Endothelial cell of umbilical vein (primary cell): ENCODE measurements at places on chromosomes 2 and 18. TPM values are rescaled to one million over a fixed set of nuclear protein-coding genes. Genes with fewer than 3 reads are reported as not detected.

DNA sequence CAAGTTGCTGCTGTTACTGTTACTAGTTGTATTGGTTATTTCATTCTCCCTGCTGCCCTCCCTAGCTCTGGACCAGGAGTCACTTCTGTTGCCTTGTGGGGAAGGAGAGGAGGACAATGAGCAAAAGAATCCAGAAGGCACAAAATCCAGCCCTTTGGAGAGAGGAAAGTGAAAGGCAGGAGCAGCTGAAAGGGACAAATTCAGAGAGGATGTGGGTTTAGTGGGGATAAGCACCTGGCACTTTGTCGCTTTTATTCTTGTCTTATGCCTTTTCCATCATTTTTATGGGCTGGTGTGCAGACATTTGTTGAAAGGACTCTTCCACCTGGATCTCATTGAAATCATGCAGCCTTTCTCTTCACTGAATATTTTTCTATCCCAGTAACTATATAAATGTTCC is 24.3 kb upstream of the LTBP1 start:
- H3K27me3 ChIP-seq = peaks cover 13% of the 10 kb centered on the region
- H3K27ac ChIP-seq = no peak overlapping the region
- no peak overlapping the region for H3K4me3 ChIP-seq
- H3K36me3 ChIP-seq = no peaks in the 10 kb centered on the region
- DNase-seq = no peak
- H3K4me1 ChIP-seq = peaks cover 2% of the 10 kb centered on the region

The TUBA3E gene
- total RNA-seq = not detected in 2 replicates

DNA sequence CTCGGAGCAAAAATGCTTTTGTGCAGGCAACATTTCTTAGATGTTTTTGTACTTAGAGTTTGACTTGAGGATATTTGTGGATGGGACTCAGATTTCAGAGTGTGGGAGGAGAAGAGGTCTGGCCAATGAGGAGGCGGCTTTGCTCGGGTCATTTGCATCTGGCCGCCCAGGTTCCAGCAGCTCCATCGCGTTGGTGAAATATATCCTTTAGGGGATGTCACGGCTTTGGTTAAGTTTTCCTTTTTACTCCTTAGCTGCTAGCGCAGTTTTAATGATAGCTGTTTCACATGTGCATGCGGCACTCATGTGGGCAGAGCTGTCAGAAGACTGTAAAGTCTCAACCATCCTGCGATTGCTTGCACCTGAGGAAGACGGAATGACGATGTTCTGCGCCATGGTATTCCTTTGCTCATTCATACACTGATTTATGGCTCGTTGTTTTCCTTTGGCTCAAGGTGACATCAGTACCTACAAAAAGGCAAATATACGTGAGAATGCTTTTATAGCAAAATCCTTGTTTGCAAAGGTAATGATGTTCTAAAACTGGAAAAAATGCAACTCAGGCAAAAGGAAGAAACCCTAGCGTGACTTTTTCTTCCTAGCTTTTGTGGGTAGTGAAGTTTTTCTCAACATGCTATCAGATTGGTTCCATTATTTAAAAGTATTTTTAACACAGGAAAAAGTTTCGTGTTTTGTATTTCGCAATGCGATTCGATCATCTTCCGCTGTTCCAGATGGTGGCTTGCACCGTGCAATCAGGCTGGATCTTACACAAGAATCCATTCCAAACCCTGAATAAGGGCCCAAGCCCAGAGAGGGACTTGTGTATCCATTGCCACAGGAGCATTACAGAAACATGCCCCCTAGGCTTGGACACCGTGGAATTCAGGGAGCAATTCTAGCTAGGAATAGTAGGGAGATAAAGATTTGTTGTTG is 70.5 kb upstream of the ZNF516 start:
- no peaks in the 10 kb centered on the region for H3K4me1 ChIP-seq
- DNase-seq = peak; percentile 49
- no peaks in the 10 kb centered on the region for H3K27me3 ChIP-seq
- no peak overlapping the region for H3K27ac ChIP-seq
- H3K4me3 ChIP-seq = no peak overlapping the region

DNA sequence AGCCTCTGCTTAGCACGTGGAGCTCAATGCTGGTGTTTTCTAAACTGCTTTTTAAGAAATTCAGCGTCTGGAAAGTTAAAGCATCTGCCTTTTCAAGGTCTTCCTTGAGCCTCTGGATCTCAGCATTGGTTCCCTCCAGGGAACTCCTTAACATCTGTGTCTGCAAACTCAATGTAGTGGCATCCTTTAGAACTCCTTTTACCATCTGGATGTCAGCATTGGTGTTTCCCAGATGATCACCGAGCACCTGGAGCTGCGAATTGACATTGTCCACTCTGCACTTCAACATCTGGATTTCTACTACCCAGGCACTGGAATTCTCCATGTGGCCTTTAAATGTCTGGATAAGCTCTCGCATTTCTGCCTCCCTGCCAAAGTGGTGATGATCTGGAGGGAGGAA is 3.7 kb downstream of the CLEC4F start:
- H3K4me1 ChIP-seq = no peaks in the 10 kb centered on the region
- no peak overlapping the region for H3K4me3 ChIP-seq
- no peak for DNase-seq

The RPRM gene
- total RNA-seq = not detected in 2 replicates

The SRBD1 gene
- 12.5 and 12.9 TPM in 2 replicates for total RNA-seq

GRCh38 chr2:161400076-161400475 is 16.0 kb upstream of the TBR1 start:
- H3K27me3 ChIP-seq = no peaks in the 10 kb centered on the region
- H3K36me3 ChIP-seq = peaks cover 12% of the 10 kb centered on the region
- H3K4me3 ChIP-seq = no peak overlapping the region
- H3K27ac ChIP-seq = no peak overlapping the region
- no peak for DNase-seq

The SH2D6 gene
- 0.39 and 0.53 TPM in 2 replicates for total RNA-seq

DNA sequence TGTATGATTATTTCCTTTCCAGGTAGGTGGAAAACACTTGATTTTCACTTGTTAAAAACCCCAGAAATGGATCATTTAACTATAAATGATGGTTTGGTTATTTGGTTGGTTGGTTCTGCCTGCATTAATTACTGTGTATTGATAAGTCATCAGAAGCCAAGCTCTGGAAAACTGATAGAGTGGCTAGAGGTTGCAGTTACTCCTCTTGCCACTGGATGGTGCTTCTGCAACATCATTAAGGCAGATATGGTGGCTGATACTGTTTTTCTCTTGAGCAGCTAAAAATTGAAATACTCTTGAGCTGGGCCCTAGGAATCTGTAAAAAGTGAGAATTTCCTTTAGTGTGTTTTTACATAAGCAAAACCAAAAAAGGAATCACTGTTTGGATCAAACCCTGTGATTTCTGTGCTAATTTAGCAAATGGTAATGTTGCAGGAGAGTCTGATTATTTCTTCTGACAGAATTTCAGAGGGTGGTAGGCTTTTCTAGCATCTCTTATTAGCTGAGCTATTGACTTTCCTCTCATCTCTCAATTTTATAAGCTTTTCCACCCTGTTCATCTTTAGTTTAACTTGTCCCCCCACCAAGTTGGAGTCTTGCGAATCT is 54.3 kb downstream of the RAB10 start:
- no peaks in the 10 kb centered on the region for H3K36me3 ChIP-seq
- peak; percentile 37 for DNase-seq
- no peaks in the 10 kb centered on the region for H3K27me3 ChIP-seq
- no peak overlapping the region for H3K27ac ChIP-seq
- H3K4me1 ChIP-seq = no peaks in the 10 kb centered on the region

DNA sequence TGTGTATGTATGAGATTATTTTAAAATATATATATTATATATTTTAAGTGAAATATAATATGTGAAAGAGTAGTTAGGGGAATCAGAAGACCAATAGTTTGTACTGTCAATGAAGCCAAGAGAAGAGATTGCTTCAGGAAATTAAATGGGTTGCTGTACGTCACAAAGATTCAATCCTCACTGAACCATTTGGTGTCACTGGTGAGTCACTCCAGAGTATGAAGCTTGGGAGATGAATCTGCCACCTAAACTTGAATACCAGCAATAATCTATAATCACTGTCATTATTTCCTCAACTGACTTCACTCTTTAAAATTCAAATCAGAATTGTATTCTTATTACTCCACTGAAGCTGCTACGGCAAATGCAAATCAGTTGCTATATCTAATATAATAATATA is 41.9 kb upstream of the SCN9A start:
- peak; percentile 42 for DNase-seq
- no peak overlapping the region for H3K4me3 ChIP-seq
- no peaks in the 10 kb centered on the region for H3K27me3 ChIP-seq

The NT5C1B gene
- not detected in 2 replicates for total RNA-seq

DNA sequence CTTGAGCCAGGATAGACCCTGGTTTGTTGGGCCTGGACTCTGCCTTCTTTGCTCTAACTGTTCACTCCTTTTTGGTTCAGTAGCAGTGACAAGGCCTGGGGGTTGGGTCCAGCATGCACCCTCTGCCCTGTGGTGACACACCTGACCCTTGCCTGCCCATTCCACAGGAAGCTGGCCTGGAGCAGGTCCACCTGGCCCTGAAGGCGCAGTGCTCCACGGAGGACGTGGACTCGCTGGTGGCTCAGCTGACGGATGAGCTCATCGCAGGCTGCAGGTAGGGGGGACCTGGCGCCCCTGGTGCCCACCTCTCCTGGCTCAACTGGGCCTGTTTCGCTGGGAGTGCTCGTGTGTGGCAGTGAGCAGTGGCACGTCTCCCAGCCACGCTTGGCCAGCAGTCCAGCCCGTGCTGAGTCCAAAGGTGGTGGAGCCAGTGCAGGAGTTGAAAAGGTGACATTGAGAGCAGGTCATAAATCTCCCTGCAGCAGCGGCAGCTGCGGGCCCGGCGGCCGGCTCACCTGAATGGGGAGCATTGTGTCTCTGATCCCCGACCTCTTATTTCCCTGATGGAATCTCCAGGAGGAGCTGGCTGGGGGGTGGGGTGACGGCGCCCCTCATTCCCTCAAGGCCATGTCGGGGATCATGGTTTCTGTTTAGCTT is 102.6 kb downstream of the DYSF start:
- DNase-seq = no peak
- peaks cover 41% of the 10 kb centered on the region for H3K36me3 ChIP-seq

GRCh38 chr2:42041377-42042127 is 6.3 kb upstream of the PKDCC start:
- no peak overlapping the region for H3K4me3 ChIP-seq
- peaks cover 16% of the 10 kb centered on the region for H3K27me3 ChIP-seq
- H3K4me1 ChIP-seq = no peaks in the 10 kb centered on the region
- no peaks in the 10 kb centered on the region for H3K36me3 ChIP-seq

The KCNIP3 gene
- total RNA-seq = 0.21 and 0.62 TPM in 2 replicates

The PMAIP1 gene
- total RNA-seq = 11.9 and 13.5 TPM in 2 replicates

The NRP2 gene
- total RNA-seq = 149 and 240 TPM in 2 replicates

DNA sequence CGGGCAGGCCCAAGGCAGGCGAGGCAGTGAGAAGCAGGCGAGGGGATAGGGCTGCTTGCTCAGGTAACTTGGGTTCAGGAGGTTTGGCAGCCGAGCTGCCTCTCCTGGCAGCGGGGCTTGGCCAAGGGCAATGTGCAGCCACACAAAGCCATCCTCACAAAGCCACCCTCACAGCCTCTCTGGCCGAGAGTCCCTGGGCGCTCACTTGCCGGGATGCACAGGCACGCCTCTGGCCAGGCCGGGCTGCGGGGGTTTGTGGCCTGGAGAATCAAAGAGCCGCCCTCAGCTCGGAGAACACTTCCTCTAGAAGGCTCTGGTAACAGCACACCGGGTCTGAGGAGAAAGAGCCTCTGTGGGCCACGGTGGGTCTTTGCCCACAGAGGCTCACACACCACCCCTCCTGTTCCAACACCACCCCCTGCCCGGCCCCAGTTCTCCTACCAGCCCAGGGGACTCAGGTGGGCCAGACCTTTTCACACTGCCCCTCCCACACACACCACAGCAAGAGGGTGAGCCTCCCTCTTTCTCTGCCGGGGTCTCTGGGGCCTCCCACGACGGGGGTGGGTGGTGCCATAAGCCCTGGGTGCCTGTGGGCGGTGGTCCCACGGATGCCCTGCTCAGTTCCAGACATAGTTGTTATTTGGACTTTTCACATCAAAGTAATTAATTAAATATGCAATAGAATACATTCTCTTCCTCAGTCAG is 186.9 kb downstream of the ZFP36L2 start:
- no peak for DNase-seq
- no peaks in the 10 kb centered on the region for H3K27me3 ChIP-seq
- no peak overlapping the region for H3K4me3 ChIP-seq
